Left kidney (tissue), 8 donors: ENCODE measurements at places on chromosomes 2 and 18. TPM values are rescaled to one million over a fixed set of nuclear protein-coding genes. Genes with fewer than 3 reads are reported as not detected.

GRCh38 chr2:46299365-46300263, 2.4 kb downstream of the EPAS1 start:
- DNase-seq, result no peak

DNA sequence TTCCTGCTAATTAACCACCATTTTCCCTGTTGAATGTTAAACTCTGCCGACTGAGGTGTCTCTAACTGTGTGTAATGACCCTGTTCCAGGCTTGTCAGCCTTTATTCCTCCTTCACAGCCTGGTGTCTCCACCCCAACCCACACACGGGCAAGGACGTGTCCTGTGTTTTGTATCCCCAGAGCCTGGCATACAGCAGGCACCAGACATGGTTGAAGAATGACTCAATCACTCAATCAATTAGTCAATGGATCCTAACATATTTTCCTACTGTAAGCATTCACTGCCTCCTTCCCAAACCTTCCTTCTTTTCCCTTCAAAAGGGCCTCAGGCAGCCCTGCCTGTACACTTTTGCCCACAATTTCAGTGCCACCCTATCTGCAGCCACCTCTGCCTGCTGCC, 2.7 kb upstream of the TNS1 start:
- DNase-seq, result no peak

DNA sequence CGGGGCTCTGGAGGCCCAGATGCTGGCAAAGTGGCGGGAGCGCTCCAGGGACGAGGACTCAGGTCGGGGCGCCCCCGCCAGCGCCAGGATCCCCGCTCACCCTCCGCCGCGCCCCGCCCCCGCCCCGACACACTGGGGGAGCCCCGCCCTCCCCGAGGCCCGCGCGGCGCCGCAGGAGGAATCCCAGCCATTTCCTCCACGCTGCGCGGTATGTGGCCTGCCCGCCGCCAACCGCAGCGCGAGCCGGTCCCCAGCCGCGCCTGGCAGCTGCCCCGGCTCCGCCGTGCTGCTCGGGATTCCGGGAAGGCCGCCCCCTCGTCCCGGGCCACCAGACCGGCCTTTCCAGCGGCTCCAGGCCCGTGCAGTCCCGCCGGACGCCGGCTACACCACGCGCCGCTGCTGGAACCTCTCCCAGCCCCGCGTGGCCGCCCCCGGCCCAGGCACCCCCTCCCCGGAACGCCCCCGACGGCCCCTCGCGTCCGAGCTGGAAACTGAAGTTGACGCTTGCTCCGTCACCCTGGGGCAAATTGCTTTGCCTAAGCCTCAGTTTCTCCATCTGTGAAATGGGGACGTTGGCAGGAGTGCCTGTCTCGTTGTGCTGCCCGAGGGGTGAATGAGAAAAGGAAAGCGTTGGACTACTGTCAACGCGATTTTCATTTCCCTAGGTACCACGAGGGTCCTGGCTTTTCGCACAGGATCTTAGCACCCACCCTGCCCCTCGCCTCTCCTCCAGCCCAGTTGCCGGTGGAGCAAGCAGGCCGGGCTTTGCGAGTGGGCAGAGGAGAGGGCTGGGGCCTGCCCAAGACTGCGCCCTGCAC, 53.6 kb downstream of the PKDCC start:
- DNase-seq, result no peak

GRCh38 chr18:54416436-54416835, 58.7 kb downstream of the C18orf54 start:
- DNase-seq, result no peak

GRCh38 chr2:23270810-23271209, 114.2 kb upstream of the KLHL29 start:
- DNase-seq, result no peak

DNA sequence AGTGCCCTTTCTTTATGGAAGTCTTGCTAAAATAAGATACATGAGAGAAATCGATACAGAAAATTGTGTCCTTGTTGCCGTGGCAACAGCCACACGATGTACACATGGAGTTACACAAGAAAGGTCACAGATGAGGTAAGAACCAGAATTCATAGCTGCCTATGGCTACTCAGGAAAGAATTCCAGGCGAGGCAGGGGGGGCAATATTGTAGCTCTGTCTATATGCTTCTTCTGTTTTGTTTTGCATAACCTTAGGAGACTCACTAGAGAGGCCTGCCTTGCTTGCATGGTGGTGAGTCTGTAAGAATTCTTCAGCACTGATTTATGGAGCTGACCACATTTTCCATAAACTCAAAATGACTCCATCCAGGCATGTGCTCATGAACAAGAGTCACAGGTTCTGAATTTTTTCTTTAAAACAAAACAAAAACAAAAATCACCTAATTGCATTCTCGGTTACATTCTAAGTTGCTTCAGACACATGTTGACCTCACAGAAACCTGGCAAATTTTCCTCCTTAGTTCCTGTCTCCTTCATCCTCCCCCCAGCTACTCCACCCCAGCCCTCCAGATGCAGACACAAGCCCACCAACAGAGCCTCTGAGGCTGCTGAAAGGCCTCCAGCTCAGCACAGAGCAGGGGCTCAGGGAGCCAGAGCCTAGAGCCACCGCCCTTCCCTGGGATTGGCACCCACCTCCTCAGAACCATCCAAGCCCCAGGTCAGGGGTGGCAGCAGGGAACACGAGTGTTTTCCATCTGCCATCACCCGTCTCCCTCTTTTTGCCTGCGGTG, 183.5 kb downstream of the ANTXR1 start:
- no peak for DNase-seq

ACTG2 gene
- 0.40 TPM for polyA plus RNA-seq

ZNF385B gene
- polyA plus RNA-seq, result 16.8 TPM

- DNase-seq, result no peak
Measured at GRCh38 chr18:35455926-35456763, 41.6 kb downstream of the INO80C start.

DNA sequence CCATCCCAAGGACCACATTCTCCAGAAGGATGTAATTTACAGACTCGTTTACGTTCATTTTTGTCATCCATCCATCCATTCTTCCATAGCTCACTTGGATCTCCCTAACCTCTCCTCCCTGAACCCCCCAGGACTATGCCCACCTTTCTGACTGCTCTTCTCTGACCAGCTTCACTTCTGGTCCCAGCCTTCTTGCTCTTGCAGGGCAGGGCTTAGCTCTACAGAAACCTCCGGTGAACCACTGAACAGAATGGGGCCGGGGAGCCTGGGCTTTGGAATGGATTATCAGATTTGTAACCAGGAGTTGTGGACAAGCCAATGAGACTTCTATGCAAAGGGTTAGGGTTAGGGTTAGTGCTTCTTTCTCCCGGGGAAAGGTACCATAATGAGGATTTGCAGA, 95.0 kb downstream of the TGFA start:
- no peak for DNase-seq

CDH7 gene
- polyA plus RNA-seq, result 17.2 TPM

CIDEA gene
- polyA plus RNA-seq, result not detected

TRIM43 gene
- 0.62 TPM for polyA plus RNA-seq

- peak; percentile 14 for DNase-seq
Measured at GRCh38 chr2:172968061-172968469, 107.6 kb upstream of the MAP3K20 start.

ELP2 gene
- 150 TPM for polyA plus RNA-seq

DNA sequence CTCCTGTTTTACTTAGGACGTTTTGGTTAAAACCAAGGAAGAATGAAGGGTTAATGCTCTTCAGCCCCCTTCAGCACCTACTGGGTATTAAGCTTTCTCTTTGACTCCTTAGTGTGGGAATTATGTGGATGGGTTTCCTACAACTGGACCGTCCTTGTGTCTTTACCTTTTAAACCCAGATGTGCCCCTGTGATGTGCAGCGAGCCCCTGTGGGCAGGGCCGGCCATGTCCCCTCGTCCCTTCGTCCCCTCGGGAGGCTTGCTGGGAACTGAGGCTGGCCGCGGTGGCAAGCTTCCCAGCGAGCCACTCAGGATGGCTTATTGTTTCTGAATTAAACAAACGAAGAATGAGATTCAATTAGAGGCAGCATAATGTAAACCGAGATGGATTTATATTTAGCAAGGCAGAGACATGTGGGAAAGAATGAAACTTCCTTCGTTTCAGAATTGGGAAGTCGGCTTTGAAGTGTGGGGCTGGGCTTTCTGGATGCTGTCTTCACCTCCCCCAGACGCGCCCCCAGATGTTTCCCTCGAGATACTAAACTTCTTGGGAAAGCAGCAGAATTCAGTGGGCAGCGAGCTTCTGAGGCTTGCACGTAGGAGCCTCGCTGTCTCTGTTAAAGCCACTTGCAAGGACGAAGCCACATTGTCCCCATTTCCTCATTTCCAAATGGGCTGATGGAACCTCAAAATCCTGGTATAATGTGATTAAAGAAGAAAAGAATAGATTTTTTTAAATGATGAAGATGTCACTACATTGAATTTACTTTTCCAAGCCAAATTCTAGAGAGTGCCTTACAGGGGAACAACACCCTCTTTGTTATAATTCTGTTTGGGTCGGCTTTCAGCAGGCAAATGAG, 146.0 kb downstream of the VAPA start:
- no peak for DNase-seq

DNA sequence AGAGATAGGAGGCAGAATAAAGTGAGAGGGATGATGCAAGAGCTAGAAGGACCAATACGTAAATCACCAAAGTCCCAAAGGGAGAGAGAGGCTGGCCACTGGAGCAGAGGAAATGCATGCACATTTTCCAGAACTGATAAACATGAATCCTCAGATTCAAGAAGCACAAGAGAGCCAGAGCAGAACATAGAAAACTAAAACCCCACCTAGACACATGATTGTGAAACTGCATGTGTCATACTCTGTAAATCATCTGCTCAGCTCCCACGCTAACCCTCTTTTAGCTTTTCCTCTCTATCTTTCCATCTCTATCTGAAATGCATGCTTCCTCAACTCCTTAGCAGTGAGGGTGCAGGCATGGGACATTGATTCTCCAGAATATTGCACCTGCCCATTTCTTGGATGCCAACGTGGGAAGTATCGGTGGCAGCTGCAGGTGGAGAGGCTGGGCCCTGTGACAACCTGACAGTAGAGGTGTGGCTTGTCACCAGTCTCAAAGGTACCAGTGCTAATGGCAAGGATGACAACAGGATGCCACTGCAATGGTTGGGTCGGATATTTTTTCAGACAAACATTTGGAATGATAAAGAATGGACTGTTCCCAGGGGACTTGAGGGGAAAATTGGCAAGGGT, 89.3 kb upstream of the OTOS start:
- no peak for DNase-seq

- DNase-seq, result no peak
Measured at GRCh38 chr2:20410556-20411277, 36.2 kb upstream of the RHOB start.

- DNase-seq, result peak; percentile 84
Measured at GRCh38 chr2:43611987-43612894, 16.4 kb upstream of the THADA start.

GRCh38 chr18:49467019-49467563, 6.6 kb upstream of the DYM start:
- no peak for DNase-seq

MTCL1 gene
- polyA plus RNA-seq, result 23.8 TPM

DNA sequence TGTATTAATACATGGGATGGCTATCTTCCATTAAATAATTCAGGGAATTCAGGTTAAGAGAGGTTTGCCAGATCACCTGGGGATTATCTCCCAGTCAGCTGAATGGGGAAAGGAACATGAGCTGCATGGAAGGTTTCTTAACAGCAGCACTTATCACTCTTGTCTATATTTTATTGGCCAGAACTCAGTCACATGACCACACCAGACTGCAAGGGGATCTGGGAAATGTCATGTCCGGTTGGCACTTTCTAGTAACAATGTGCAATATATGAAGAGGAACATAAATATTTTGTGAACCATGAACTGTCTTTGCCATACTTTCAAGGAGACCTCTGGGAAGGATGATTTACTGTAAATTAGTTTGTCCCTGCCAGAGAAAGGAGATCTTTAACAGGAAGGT, 599.1 kb downstream of the SLC4A3 start:
- DNase-seq, result no peak

GALNT3 gene
- 20.2 TPM for polyA plus RNA-seq

- no peak for DNase-seq
Measured at GRCh38 chr2:147621656-147622197, 223.1 kb upstream of the ACVR2A start.

- DNase-seq, result no peak
Measured at GRCh38 chr2:953975-954686, 3.5 kb downstream of the SNTG2 start.

HMSD gene
- polyA plus RNA-seq, result 3.6 TPM

INHBB gene
- polyA plus RNA-seq, result not detected

- DNase-seq, result no peak
Measured at GRCh38 chr2:109516445-109517117, 97.2 kb downstream of the SEPTIN10 start.

DNA sequence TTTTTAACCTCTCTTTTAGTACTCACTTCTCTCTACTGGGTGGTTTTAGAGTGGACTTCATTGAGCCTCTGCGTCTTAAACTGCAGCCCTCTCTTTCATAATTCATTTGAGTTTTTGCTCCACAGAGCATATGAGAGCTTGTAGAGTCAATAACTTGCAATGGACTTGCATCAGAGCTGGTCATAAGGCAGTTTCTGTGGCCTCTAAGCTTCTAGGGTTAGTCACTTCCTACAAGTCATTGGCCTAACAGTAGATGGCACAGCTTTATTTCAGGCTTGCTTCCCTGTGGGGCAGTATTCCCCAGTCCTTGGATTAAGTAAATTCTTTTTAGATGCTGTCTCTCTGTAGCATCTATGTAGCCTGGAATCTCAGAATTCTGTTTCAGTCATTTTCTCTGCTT, 1435.7 kb downstream of the LRP1B start:
- no peak for DNase-seq

ALPI gene
- polyA plus RNA-seq, result 0.10 TPM

SLC40A1 gene
- 121 TPM for polyA plus RNA-seq

GRCh38 chr2:197515315-197515738, 539 bp upstream of the MOB4 start:
- DNase-seq, result peak; percentile 34

ALLC gene
- polyA plus RNA-seq, result 0.13 TPM

UPP2 gene
- polyA plus RNA-seq, result 11.2 TPM

RAB11FIP5 gene
- 43.9 TPM for polyA plus RNA-seq

OSR1 gene
- 6.0 TPM for polyA plus RNA-seq

DNA sequence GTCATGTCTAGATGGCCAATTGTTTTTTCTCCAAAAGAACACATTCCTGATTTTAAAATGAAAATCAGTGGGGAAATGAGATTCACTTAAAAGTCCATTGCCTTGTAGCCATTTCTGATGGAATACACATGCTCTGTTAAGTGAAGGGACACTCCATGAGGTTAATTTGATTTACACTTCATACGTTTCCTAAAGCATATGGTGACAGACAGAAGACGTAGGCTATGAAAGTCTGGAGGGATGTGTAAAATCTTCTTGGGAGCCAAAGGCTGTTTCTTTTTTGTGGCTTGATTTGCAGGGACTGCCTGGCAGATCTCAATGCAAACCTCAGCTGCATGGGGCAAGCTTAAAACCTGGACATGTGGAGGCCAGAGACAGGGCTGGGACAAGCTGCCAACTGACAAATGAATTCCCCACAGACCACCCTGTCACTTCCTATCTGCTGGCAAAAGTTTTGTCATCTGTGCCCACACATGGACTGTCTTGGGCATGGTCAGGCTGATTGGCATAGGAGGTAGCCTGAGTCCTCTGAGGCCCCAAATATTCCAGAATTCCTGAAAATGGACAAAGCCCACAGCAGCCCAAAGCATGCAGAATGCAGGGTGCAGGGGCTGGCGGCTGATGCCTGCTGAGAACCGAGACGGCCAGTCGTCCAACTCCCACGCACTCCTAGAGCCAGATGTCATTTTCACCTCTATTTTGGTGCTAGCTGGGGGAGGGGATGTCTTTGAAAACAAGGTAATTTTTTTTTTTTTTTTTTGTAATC, 73.9 kb downstream of the SDC1 start:
- no peak for DNase-seq

LRRTM1 gene
- polyA plus RNA-seq, result 19.8 TPM
